Right hindlimb (tissue), 1 donor: ENCODE measurements at places on chromosomes 3 and 15.

GRCh38 chr15:69462030-69462492 is 9.4 kb downstream of the RPLP1 start:
- no peak for DNase-seq

DNA sequence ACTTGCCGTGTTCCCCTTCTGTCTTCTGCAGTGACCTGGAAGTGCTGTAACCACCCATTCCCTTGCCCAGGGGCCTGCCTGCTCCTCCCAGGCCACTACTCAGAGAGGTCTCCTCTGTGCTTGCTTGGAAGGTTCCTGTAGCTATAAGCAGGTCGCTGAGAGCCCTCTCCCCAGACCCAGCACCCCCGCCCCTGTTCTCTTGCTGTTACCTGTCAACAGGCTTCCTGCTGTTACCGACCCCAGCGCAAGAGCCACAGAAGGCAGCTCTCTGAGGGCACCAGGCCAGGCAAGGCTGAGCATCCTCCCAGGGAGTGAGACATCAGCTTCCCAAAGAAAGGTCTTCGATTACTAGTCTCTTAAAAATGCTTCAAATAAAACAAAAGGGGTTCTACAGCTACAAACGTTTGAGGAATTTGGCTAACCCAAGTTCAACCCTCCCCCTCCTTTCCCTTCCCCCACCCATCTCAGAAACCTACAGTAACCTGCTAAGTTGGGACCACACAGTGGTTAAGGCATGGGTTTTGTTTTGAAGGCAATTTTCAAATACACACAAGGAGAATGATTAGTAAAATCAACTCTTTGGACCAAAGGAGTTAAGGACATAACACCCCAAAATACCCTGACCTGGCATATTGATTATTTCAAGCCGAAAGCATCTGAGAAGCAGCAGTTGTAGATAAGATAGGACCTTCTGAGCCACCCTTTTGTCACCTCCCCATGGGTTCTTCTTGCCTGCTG is 74.9 kb upstream of the MFGE8 start:
- DNase-seq = no peak

DNA sequence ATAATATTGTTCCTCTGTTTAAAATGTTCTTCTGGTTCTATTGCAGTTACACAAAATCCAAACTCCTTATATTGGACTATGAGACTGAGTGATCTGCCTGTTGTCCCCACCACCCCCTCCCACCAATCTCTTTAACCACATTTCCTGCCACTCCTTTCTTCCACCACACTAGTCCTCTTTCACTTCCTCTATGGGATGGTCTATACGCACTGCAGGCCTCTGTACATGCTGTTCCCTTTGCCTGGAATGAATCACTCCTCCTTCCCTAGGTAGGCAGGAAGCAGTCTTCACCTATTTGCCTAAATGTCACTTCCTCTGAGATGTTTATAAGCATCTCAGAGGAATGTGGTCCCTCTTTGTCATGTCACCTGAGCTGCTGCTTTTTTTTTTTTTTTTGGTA is 4.0 kb downstream of the MAP2K1 start:
- no peak for DNase-seq

- no peak for DNase-seq
These were observed 152.5 kb upstream of the NPHP3 start for GRCh38 chr3:132874701-132875100.

DNA sequence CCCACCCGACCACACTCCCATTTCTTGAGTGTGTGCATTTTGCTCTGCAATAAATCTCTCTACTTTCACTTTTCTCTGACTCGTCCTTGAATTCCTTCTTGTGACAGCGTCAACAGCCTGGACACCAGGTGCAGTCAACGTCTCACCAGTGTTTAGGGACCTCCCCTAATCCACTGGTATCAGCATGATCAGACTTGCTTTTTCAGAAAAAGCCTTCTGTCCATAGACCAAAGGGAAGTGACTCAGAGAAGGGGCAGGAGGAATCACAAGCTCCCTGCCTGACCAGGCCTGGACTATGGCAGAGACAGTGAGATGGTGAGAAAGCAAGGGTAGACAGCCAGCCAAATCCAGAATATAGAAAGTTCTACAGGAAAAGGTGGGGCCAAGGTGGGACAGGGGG is 15.5 kb downstream of the CCR5 start:
- no peak for DNase-seq

- peak; percentile 72 for DNase-seq
These were observed 38.7 kb downstream of the ROBO1 start for GRCh38 chr3:79729096-79729495.

- DNase-seq = no peak
These were observed 1.1 kb upstream of the PARP15 start for GRCh38 chr3:122576174-122576940.

- no peak for DNase-seq
These were observed 147.5 kb downstream of the STT3B start for GRCh38 chr3:31680072-31680870.

DNA sequence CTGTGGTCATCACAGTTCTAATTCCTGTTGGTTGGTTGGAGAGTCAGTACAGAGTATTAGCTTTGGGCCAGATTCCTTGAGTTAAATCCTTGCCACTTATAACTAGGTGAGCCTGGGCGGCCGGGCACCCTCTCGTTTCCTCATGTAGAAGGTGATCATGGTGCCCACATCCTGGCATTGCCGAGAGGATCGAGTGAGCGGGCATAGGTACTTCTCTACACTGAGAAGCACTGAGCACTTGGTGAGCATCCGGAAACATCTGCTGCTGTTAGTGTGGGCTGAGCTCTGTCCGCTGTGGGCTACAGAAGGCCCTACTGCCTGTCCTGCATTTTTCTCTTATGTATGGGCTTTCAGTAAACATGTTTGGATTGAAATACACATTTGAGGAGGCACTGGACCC is 96.2 kb downstream of the CACNA1D start:
- no peak for DNase-seq

GRCh38 chr3:117483839-117484238 is 774.3 kb downstream of the TUSC7 start:
- DNase-seq = no peak

- DNase-seq = no peak
These were observed 25.2 kb upstream of the CLSTN2 start for GRCh38 chr3:139909811-139910210.

DNA sequence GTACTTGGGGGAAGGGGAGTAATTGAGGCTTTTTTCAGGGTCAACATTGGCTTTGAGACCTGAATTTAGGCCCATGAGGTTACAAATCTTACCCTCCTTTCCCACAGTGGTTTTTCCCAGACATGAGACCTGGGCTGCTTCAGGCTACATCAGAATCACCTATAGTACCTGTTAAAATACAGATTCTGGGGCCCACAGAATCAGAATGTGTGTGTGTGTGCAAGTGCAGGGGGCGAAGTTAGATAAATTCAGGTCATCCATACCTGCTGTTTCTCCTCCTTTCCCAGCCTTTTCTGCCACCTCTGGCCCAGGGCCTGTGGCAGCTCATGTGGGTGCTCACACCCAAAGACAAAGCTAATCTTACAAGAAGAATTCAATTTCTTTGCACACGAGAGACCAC is 110.5 kb downstream of the RAB11A start:
- no peak for DNase-seq

DNA sequence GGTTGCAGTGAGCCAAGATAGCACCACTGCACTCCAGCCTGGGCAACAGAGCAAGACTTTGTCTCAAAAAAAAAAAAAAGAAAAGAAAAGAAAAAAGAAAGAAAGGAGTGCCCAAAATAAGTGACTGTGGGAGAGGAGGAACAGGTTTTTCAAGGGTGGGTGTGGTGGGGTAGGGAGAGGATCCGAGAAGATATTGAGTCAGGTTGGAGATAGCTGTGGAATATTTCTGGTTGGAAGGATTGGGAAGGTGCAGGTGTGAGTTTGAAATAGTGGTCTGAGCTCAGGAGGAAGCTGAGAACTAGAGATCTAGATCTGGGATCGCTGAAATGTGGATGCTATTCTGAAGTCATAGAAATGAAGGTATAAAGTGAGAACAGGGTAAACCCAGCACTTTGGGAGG is 7.8 kb downstream of the SCAMP2 start:
- DNase-seq = no peak

DNA sequence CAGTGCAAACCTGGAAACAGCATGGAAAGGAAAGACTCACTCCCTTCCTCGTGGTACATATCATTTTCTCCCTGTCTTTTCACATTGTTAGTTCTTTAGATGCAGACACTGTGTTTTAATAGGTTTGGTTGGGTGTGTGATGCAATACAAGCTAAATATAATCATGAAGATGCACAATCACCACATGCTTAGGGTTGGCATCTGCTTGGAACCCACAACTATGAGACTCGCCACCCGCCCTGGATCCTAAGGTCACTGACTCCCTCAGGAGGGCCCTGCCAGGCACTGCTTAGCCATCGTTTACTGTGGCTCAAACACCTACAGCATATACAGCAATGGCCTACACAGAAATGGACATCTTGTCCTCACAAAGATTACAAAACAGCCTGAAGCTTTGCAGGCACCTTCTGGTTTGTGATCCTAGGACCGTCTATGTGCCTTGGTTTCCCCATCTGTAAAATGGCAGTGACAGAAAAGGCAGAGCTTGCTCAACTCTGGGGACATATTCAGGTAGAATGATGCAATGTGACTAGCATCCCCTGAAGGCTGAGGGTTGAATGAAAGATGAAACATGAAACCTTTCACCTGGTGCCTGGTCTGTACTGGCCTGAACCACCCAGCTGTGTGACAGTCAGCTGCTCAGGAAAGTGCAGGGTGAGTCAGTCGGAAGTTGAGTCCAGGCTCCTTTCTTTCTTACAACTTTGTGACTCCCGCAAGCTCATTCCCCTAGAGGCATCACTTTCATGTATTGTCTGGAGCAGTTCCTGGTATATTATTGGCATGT is 123.6 kb upstream of the PFN2 start:
- no peak for DNase-seq

GRCh38 chr3:23115171-23115877 is 87.8 kb upstream of the UBE2E2 start:
- no peak for DNase-seq

DNA sequence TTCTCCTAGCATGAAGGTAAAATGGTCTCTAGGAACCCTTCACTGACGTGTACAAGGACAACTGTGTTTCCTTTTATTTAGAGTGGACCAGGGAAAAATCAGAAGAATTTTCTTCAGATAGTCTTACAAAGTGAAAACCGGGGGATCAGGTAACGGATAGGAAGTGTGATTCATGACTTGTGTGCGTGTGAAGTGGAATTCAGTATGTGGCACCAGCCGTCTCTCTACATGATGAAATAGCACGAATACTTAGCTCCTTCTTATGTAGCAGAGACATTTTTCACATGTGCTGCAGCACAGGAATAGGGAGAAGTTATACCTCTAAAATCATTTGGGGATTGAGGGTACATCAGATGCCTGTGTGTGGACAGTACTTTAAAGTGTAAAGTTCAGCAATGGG is 159.2 kb downstream of the MEX3B start:
- no peak for DNase-seq

GRCh38 chr3:44206862-44207652 is 34.6 kb upstream of the TOPAZ1 start:
- DNase-seq = no peak

GRCh38 chr3:50339485-50340146 is 1.0 kb downstream of the RASSF1 start:
- DNase-seq = no peak

GRCh38 chr15:99442252-99442897 is 123.4 kb upstream of the MEF2A start:
- peak; percentile 73 for DNase-seq

- DNase-seq = no peak
These were observed 122.6 kb downstream of the P2RY1 start for GRCh38 chr3:152957491-152957890.

- no peak for DNase-seq
These were observed 64.5 kb downstream of the GRIP2 start for GRCh38 chr3:14475621-14476020.

DNA sequence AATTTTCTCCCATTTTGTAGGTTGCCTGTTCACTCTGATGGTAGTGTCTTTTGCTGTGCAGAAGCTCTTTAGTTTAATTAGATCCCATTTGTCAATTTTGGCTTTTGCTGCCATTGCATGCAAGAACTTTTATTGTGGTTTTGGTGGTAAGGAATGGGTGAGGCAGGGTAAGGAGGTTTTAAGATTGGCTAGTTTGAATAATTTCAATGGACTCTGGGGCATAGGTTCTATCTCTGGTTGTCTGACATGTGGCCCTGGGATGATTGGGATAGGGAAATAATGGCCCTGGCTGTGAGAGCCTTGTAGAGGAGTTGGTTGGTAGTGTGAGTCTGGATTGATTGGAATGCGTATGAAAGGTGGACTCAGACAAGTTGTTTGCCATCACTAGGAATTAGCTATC is 38.0 kb downstream of the SEC22A start:
- no peak for DNase-seq

DNA sequence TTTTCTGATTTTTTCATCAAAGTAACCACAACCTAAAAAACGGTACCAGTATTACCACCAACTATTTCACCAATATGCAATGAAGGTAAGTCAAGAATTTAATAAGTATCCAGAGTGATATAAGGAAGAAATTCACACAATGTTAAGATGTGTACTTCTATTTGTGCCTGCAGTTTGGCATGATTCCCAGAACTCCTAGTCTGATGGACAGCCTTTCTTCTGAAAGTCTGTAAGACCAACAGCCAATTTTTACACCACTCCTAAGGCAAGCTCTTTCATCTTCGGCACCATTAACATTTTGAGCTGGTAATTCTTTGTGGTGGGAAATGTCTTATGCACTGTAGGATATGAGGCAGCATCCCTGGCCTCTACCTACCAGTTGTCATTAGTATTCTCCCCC is 108.3 kb downstream of the VPS13C start:
- DNase-seq = no peak

- no peak for DNase-seq
These were observed 22.6 kb upstream of the ANPEP start for GRCh38 chr15:89837134-89837829.

GRCh38 chr3:187051724-187052366 is 87.5 kb downstream of the RPL39L start:
- DNase-seq = no peak

GRCh38 chr3:113620091-113620490 is 76.4 kb downstream of the USF3 start:
- no peak for DNase-seq
